ENCODE measurements at places on chromosomes 7 and 10.

GRCh38 chr10:34816085-34816496 lies 995 bp upstream of the PARD3 start:
- no peak for DNase-seq

DNA sequence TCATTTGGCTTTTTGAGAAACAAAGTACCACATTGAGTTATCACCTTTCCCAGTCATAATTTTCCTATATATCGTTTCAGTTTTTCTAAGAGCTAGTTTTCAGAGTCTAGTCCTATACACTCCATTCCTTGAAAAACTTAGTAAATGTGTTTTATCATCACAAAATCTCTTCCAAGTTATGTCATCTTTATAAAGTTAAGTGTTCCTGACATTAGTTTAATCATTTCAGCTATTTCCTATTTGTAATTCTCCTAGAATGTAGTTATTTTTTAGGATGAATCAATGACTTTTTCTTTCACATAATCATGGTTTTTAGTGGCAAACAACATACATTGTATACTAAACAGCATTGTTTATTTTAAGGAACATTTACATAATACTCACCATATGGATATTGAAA lies 191.7 kb upstream of the BET1 start:
- DNase-seq: no peak

DNA sequence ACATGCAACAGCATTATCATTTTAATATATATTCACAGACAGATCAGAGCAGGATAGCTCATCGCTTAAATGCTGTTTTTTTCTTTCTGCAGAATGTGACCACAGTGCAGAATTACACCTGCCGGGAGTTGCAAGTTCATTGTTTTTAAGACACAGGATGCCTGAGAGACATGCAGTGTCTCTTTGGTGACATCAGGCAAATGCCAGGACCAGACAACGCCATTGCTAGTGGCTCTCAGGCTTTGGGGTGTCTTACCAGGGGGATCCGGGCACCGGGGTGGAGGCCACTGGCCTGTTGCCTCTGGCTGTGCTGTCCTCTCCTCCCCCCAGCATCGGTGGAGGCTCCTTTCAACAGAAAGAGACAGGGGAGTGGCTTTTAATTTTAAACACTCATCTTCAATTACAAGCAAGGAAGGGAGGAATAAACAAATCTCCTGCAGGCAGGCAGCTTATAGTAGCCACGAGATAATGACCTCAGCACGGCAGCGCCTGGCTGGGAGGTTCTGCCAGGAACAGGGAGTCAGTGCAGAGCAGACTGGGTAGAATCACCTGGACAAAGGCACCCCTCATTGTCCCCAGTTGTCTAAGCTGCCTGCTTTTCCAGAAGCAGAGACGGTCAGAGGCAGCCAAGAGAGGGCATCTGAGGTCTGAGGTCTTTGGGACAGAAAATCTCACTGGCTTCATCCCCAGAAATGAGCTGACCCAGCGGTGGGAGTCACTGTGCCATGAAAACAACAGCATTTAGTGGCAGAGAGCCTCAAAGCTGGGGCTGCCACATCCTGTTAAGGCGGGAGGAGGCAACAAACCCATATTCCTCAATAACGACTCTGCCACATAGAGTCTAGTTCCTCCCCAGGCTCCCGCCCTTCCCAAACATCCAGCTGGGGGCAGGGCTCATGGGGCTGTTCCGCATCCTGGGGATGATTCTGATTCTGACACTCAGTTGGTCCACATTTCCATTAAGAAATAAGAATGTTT lies 148.4 kb downstream of the TCERG1L start:
- DNase-seq: no peak

DNA sequence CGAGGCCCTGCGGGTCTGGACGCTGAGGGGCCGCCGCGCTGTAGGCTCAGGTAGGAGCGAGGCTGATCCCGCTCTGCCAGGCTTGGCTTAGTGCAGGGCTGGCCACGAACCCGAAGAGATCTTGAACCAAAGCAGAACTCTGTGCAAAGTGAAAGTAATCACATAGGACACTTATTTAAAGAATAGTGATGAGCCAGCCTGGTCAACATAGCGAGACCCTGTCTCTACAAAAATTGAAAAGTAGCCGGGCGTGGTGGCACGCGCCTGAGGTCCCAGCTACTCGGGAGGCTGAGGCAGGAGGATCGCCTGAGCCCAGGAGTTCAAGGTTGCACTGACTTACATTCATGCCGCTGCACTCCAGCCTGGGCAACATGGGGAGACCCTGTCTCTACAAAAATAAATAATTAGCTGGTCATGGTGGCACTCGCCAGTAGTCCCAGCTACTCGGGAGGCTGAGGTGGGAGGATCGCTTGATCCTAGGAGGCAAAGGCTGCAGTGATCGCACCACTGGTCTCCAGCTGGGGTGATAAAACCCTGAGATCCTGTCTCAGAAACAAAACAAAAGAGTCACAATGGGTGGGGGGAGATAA lies 541 bp downstream of the ZSCAN25 start:
- DNase-seq: no peak

DNA sequence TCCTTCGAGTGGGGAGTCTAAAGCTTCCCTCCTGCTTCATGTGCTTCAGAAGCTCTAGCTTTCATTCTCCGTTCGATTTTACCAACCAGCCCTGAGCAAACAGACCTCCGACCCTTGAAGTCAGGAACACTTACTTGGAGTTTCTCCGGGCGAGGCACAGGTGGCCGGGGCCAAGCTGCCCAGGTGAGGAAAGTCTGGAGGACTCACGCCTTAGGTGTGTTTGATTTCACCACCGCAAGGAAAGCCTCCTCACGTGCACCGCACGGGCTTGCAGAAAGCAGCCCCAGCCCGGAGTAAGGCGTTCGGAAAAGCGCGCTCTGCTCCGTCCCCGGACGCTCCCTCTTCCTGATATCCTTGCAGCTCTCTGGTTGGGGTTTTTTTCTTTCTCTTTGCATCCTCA lies 30.1 kb upstream of the CNPY1 start:
- no peak for DNase-seq

DNA sequence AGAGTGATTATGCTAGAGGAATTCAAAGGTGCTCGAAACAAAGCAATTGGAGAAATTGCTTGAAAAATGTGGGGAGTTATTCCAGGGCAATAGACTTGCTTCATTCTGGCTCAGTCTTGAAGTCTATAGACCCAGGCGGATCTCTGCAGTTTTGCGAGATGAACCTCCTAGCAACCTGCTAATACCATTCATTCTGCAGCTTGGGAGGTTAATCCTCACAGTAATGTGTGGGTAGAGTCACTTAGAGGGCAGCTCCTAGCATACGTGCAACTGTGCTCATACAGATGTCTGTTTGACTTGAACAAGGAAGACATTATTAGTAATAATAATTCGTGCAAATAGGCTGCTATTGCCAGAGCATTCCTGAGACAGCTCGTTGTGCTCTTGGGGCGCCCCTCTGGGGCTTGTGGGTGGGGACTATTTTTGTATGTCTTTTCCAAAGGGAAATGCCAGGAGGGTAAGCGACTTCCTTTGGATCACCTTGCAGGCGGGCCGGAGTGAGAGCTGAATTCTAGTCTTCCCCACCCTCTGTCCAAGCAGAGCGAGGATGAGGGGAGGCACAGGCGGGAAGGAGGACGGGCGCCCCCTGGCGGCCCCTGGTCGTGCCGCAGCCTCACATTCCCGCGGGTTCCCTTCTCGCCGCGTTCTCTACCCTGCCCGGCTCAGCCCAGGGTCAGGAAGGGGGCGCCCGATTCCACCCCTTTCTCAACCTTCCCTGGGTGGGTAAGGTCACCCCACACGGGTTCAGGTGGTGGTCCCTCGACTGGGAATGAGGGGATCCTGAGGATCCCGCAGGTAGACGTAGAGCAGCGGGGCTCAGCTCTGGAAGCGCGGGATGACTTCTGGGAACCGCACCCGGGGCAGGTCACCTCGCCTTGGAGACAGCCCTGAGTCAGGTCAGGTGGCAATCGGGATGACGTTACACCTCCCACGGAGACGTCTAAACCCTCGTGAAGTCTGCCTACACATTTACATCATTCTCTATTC lies 241.5 kb downstream of the PHTF2 start:
- peak; percentile 58 for DNase-seq

GRCh38 chr7:40204581-40204980 lies 69.8 kb downstream of the SUGCT start:
- DNase-seq: no peak

GRCh38 chr7:90570373-90570959 lies 25.7 kb upstream of the CDK14 start:
- no peak for DNase-seq

DNA sequence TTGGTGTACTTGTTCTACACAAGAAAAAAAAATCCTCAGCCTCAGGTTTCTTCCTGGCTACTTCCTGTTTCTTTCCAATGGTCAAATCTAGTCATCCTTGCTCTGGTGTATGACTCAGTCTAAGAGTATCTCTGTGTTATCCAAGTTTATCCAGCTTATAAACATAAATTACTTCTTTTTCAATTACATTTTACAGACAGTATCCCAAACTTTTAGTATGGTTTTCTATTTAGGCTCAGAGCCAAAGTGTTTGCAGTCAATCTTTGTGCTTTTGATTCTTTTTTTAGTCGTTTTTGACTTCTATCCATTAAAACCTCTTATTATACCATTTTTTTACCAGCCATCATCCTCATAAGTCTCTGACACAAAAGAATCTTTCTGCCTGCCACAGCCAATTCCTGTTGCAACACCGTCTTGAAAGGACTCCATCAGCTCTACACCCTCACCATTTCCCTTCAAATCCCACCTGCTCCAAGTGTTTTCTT lies 294.6 kb downstream of the PTEN start:
- peak; percentile 16 for DNase-seq

DNA sequence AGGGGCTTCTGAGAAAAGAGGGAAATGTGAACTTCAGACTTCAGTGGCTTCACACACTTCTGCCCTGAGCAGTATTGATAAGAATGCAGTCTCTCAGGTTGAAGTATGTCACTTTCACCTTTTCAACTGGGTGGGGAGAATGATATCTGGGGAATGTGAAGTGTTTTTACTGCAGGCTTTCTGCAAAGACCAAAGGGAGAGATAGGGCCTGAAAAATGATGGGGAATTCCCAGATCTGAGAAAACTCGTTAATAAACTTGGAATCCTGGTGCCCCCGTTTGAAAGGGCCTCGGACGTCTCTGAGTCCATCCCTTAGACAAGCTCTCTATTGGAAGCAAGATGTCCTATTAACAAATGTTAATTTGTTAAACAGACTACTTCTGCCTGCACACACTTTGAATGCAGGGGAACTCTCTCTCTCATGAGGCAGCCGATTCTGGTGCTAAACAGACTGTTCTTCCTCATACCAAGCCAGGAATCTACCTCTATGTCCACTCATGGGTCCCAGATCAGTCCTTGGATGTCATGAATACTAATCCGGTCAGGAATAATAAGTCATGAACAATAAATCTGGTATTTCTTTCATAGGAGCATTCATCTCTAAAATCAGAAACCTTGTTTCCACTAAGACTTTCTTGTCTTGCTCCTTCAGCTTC lies 193.6 kb downstream of the JCAD start:
- no peak for DNase-seq

DNA sequence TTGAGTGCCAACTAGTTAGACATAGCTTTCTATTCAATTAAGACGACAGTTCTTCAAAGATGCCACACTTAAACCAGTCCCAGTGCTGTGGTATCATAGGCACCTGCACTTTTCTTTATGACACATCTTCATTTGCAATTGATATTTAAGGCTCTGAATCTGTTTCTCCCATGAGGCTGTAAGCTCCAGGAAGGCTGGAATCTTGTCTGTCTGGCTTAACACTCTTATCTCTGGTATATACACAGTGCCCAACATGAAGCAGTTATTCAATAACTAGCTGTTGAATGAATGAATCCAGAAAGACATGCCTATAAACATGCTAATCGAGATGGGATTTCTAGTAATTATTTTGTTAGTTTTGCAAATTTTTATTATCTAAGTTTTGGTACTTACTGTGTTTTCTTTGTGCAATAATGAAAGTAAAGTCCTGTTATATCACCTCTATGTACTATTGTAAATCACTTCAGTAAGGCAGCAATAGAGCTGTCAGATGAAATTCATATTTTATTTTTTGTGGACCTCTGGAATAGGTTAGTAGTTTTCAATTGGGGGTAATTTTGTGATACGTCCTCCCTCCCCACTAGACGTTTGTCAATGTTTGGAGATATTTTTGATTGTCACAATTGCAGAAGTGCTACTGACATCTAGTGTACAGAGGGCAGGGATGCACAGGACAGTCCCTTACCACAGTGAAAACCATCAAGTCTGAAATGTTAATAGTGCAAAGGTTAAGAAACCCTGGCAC lies 51.3 kb upstream of the STEAP4 start:
- peak; percentile 39 for DNase-seq

DNA sequence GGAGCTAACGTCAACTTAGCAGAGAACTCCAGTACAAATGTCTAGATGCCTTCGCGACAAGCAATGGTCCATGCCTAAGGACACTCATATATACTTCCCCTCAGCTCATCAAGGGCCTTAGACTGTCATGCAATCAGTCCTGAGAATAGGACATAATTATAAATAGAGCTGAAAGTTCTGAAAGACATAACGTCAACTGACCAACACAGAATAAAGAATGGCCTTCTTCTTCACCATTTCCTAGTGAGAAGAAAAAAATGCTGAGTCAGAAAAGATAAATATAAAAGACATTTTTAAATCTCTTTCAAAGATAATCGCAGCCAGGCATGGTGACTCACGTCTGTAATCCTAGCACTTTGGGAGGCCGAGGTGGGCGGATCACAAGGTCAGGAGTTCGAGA lies 83.2 kb downstream of the ARMH3 start:
- DNase-seq: peak; percentile 69

DNA sequence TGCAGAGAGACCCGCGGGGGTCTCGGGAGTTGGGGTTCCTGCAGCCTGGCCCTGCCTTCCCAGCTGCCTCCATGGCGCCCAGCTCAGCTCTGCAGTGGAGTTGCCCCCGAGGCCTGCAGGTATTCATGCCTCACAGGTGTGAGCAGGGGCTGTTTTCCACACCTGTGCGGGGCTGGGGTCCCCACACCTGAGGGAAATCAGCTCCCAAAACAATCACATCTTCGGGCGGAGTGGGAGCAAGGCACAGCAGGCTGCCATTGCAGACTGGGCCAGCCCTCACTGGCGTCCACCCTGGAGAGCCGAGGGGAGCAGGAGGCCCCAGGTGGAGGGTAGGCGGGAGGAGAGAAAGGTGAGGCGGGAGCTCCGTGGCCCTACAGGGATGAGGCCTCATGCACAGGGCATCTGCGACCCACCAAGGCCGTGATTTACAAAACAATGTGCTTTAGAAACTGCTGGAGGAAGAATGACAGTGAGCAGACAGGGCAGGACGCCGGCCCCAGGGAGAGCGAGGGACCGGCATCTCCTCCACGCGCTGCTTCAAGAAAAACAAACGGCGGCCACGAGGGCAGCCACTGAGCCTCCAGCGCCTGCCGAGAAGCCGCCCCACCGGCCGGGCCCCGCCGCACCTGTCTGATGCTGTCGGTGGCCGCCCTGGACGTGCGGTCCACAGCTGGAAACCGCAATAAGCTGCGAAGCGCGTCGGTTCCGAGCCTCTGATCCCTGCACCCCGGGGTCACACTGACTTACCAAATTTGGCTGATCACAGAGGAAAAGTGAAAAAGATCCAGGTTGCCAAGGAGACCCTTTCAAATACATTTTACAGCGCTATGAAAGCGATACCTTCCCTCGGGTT lies 53.0 kb upstream of the PDGFA start:
- no peak for DNase-seq

- DNase-seq: peak; percentile 61
Observed at GRCh38 chr10:69957886-69958555, 94.6 kb upstream of the MACROH2A2 start.

Measured in GM12865 (cell line).